Nucleus accumbens (tissue), 56 donors: ENCODE measurements at places on chromosomes 7 and 10.

- DNase-seq, result no peak
These were observed 14.8 kb upstream of the ANKRD1 start for GRCh38 chr10:90935581-90936275.

GRCh38 chr10:50394832-50395231 is 143.5 kb upstream of the ASAH2 start:
- DNase-seq, result no peak

DNA sequence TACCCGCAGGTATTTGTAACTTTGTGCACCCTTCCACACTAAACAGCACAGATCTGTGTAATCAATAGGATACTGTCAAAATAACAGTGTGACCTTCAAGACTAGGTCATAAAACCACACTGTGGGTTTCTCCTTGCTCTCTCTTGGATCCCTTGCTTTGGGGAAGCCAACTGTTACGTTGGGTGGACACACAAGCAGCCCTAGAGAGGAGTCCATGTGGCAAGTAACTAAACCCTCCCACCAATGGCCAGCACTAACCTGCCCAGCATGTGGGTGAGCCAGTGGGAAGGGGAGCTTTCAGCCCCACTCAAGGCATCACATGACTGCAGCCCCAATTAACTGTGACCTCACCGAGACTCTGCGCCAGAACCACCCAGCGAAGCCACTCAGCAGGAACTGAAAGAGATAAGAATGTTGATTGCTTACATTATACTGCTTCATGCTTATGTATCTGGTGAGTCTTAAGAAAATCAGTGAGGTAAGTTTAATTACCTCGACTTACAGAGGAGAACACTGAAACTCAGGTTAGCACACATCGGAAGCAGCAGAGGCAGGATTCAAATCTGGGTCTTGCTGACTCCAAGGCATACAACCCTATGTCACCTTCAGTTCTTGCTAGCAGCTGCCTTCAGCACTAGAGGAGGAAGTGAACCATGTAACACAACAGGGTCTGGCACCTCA is 9.4 kb upstream of the ZC3HAV1 start:
- no peak for DNase-seq

DNA sequence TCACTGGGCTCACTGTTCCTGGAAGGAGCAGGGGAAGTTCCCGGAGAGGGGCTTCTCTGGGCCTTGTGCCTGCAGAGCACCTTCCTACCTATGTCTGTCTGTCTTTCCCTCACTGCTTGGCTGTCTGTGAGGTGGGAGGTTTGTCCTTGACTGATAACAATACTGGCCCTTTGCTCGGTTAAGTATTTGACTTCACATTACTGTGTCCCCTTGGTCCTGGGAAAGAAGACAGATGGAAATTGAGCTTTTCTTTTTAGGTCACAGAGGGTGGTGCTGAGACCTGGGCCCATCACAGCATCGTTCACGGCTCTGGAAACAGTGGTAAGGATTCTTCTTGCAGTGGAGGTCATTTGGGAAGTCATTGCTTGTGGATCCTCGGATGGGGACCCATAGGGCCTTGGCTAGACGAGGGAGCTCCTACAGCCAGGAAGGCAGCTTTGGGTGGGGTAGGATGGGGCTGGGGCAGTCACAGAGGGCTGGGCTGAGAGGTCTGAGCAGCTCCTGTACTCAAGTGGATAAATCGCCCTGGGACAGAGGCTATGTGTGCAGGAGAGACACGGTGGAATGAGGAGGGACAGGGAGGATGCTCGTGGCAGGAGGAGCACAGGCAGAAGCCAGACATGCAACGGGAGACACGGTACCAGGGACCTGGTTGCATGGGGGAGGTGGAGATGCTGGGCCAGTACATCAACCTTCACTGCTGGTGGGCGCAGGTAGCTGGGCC is 450.2 kb downstream of the PLXNA4 start:
- no peak for DNase-seq

- DNase-seq, result no peak
These were observed 36.3 kb downstream of the CUX1 start for GRCh38 chr7:101853684-101854083.

DNA sequence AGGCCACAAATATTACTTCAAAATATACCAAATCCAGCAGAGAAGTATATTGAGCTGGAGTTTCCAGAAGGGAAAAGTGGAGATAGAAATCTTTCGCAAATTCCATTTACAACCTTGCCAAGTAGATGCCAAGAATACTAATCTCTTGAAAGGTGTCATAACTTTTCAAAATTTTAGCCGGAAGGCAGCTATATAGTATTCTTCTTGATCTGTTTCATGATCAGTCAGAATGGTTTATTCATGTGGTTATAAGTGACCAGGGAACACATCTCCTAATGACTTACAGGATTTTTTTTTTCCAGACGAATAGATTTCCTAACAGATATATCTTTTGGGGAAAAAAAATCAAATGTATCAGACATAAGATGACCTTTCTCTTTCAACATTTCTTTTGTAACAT is 270.7 kb downstream of the TSPAN12 start:
- DNase-seq, result no peak

GRCh38 chr7:4270941-4271715 is 411.0 kb upstream of the FOXK1 start:
- no peak for DNase-seq

- no peak for DNase-seq
These were observed 95.1 kb upstream of the SAMD8 start for GRCh38 chr10:75016325-75016724.

DNA sequence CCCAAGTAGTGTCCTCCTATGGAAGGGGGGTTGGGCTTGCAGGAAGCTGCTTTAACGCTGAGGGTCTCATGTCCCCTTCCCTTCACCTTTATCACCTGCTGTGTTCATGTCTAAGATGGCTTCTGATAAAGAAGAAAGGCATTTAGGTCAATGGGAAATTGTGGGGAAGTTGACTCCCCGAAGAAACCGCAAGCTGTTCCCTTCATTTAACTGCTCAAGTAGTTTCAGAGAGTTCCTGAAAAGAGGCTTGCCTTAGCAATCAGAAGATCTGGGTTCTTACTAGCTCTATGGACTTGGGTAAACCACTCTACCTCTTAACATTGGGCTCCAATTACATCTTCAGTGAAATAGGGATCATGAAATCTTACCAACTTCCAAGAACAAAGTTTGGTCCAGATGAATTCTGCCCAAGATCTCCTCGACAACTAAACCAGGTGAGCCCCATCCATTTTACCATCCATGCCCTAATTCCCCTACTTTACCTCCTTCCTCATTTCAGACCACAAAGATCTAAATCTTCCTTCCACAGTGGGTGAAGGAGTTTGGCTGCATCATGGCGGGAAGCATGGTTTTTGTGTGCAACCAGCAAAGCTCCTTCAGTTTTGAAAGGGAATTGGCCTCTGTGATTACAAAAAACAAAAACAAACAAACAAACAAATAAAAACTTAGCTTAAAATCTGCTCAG is 30.4 kb upstream of the UCN3 start:
- no peak for DNase-seq
